ENCODE measurements at places on chromosomes 6 and 20. TPM values are rescaled to one million over a fixed set of nuclear protein-coding genes. Genes with fewer than 3 reads are reported as not detected.

TNNC2 gene
- 3,356 TPM for total RNA-seq

DNA sequence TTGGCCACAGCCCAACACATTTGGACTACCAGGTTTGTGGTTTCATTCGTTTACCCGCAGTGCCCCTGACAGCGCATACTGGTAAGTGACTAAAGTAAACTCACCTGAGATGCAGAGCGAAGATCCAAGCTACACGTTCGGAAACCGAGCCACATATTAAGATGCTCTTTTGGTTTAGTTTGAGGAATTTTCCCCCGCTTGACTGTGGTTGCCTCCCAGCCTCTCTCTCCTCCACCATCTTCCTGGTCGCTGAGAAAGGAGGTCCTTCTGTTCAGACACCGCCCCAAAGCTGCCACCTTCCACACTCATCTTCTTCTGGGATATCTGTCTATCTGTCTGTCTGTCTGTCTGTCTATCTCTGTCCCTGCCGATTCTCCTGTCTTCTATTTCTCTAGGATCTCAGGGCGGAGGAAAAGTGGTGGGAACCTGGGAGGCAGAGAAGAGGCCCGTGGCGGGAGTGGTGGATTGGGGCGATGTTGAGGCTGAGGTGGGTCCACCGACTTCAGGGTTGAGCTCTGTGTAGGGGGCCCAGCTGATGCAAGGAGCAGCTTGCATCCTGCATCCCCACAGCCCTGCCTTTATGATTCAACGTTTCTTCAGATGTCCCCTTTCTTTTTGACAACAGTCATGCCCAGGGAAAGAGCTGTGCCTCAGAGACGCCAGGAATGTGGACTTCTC lies 196.9 kb upstream of the ZNF184 start:
- no peaks in the 10 kb centered on the region for H3K36me3 ChIP-seq
- H3K4me1 ChIP-seq, result peaks cover 19% of the 10 kb centered on the region
- H3K27me3 ChIP-seq, result peaks cover 79% of the 10 kb centered on the region
- no peak overlapping the region for H3K4me3 ChIP-seq

SLC22A7 gene
- not detected for total RNA-seq

DNA sequence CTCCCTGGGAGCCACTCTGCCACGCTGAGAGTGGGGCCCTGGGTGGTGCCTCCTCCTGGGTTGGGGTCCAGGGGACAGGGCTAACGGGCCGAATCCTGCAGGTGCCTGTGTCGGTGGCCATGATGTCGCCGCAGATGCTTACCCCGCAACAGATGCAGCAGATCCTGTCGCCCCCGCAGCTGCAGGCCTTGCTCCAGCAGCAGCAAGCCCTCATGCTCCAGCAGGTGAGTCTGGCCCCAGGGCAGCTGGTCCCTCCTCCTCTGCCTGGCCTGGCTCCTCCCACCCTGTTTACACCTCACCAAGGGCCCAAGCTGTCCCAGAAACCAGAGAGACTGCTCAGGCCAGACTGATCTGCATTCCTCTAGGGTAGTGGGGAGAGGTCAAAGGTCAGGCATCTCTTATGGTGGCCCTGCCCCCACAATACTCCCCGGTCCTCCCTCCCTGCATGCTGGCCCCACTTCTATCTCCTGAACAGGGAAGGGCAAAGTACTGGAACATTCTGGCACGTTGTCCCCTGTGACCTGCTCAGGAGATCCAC lies 38.6 kb downstream of the FOXP4 start:
- H3K4me1 ChIP-seq, result peaks cover 77% of the 10 kb centered on the region
- H3K27me3 ChIP-seq, result no peaks in the 10 kb centered on the region
- H3K4me3 ChIP-seq, result no peak overlapping the region
- no peak for DNase-seq
- H3K36me3 ChIP-seq, result peaks cover 27% of the 10 kb centered on the region

- H3K36me3 ChIP-seq, result peaks cover 87% of the 10 kb centered on the region
- H3K27ac ChIP-seq, result no peak overlapping the region
- peaks cover 2% of the 10 kb centered on the region for H3K4me1 ChIP-seq
- no peak for DNase-seq
These were observed 31.0 kb upstream of the TCFL5 start for GRCh38 chr20:62892348-62893304.

- no peak for DNase-seq
- H3K36me3 ChIP-seq, result peaks cover 49% of the 10 kb centered on the region
- H3K27ac ChIP-seq, result no peak overlapping the region
- H3K4me1 ChIP-seq, result no peaks in the 10 kb centered on the region
These were observed 28.7 kb downstream of the MOCS1 start for GRCh38 chr6:39905640-39905975.

BPIFA1 gene
- total RNA-seq, result not detected

GRCh38 chr6:41286544-41287346 lies at the start of gene TREM1:
Gene TREM1 (minus strand): TSS chr6:41286682. CDS start chr6:41286655, 27 bp downstream.
- peak; percentile 75 for DNase-seq
- H3K4me3 ChIP-seq, result no peak within 1 kb of the TSS
- H3K27me3 ChIP-seq, result peaks cover 12% of the 10 kb centered on the region
- H3K4me1 ChIP-seq, result no peaks in the 10 kb centered on the region
- no peaks in the 10 kb centered on the region for H3K36me3 ChIP-seq
- H3K27ac ChIP-seq, result no peak within 1 kb of the TSS

FAM110A gene
- 7.2 TPM for total RNA-seq

- no peak overlapping the region for H3K4me3 ChIP-seq
- H3K4me1 ChIP-seq, result no peaks in the 10 kb centered on the region
- peaks cover 52% of the 10 kb centered on the region for H3K27me3 ChIP-seq
- no peaks in the 10 kb centered on the region for H3K36me3 ChIP-seq
- DNase-seq, result no peak
These were observed 4.2 kb downstream of the SSTR4 start for GRCh38 chr20:23039136-23039875.

GRCh38 chr20:34896086-34896621 lies 19.7 kb downstream of the ACSS2 start:
- H3K36me3 ChIP-seq, result no peaks in the 10 kb centered on the region
- H3K27me3 ChIP-seq, result no peaks in the 10 kb centered on the region
- peak overlapping the region; percentile 29 for H3K27ac ChIP-seq
- DNase-seq, result peak; percentile 64
- H3K4me3 ChIP-seq, result no peak overlapping the region

GRCh38 chr20:43737925-43738324 lies 11.1 kb upstream of the GTSF1L start:
- H3K36me3 ChIP-seq, result no peaks in the 10 kb centered on the region
- H3K27ac ChIP-seq, result no peak overlapping the region
- no peak overlapping the region for H3K4me3 ChIP-seq
- DNase-seq, result no peak

- H3K4me3 ChIP-seq, result no peak overlapping the region
- H3K36me3 ChIP-seq, result no peaks in the 10 kb centered on the region
- H3K27ac ChIP-seq, result peak overlapping the region; percentile 2
These were observed 69.8 kb downstream of the ARID1B start for GRCh38 chr6:156846845-156847599.

CD24 gene
- 19.0 TPM for total RNA-seq

HNF4A gene
- total RNA-seq, result under 0.01 TPM

GRCh38 chr20:62875419-62876361 lies 14.1 kb upstream of the TCFL5 start:
- peaks cover 23% of the 10 kb centered on the region for H3K4me1 ChIP-seq
- H3K27me3 ChIP-seq, result peaks cover 10% of the 10 kb centered on the region
- H3K36me3 ChIP-seq, result peaks cover 8% of the 10 kb centered on the region
- peak; percentile 93 for DNase-seq
- H3K27ac ChIP-seq, result peak overlapping the region; percentile 93

- no peaks in the 10 kb centered on the region for H3K36me3 ChIP-seq
- H3K4me1 ChIP-seq, result peaks cover 25% of the 10 kb centered on the region
- no peak overlapping the region for H3K4me3 ChIP-seq
- H3K27me3 ChIP-seq, result no peaks in the 10 kb centered on the region
- no peak for DNase-seq
- no peak overlapping the region for H3K27ac ChIP-seq
These were observed 51.6 kb upstream of the CCN6 start for GRCh38 chr6:112002307-112002706.

RNF39 gene
- total RNA-seq, result not detected

RIPPLY2 gene
- total RNA-seq, result not detected

DNA sequence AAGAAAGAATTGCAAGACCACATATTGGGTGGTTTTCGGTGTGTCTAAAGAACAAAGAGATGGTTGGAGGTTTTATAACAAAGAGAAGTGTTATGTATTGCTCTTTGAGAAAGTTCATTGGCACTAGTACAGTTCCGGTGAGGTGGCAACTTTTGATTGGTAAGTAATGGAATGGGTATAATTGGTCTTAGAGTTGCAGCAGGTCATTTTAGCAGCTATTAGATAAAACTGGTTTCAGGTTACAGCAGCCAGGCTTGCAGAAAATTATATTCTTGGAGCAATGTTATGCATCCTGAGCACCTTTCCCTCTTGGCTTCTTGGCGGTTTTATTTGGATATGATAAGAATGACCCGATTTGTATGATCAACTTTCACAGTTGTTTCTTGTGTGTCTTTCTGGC lies 12.3 kb upstream of the SSTR4 start:
- peaks cover 8% of the 10 kb centered on the region for H3K4me1 ChIP-seq
- H3K27ac ChIP-seq, result no peak overlapping the region
- H3K36me3 ChIP-seq, result no peaks in the 10 kb centered on the region
- H3K27me3 ChIP-seq, result no peaks in the 10 kb centered on the region
- no peak overlapping the region for H3K4me3 ChIP-seq
- DNase-seq, result no peak

IL17F gene
- total RNA-seq, result not detected

All from muscle of leg (tissue), 16 donors.